ENCODE measurements at places on chromosomes 3 and 15. TPM values are rescaled to one million over a fixed set of nuclear protein-coding genes. Genes with fewer than 3 reads are reported as not detected.

- DNase-seq = no peak
Measured at GRCh38 chr15:77901251-77901881, 176.1 kb downstream of the TBC1D2B start.

DNA sequence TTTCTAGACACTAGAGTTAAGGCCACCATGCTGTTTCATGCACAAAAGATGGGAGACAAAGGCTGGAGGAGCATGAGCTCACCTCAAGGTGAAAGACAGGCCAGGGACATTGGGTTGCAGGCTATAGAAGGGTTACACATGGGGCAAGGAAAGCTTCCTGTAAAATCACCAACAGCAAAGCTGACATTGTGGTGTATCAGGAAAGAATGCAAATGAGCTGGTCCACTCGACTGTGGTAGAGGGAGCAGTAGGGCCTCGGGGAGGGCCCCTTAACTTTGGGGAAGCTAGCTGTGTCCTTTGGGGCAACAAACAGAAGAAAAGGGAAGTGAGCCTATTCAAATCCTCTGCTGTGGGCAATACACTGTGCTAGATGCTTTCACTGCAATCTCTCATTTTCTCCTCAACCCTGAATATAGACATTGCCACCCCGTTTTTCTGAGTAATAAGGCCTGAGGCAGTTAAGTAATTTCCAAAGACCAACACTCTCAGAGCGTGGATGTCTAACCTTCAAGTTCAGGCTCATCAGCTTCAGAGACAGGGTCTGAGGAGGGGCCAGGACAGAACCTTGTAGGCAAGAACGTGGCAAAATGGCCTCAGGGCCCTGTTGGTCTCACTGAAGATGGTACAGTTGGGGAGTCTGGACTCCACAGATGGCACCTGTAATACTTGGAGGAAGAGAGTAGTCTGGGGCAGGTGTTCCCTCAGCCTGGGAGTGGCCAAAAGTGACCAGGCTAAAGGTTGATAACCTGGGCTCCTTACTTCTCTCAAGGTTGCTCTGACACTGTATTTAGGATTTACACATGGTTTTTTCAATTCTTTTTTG, 24.1 kb downstream of the CX3CR1 start:
- no peak for DNase-seq

GRCh38 chr15:99143655-99144610, 39.1 kb downstream of the SYNM start:
- DNase-seq = no peak

DNA sequence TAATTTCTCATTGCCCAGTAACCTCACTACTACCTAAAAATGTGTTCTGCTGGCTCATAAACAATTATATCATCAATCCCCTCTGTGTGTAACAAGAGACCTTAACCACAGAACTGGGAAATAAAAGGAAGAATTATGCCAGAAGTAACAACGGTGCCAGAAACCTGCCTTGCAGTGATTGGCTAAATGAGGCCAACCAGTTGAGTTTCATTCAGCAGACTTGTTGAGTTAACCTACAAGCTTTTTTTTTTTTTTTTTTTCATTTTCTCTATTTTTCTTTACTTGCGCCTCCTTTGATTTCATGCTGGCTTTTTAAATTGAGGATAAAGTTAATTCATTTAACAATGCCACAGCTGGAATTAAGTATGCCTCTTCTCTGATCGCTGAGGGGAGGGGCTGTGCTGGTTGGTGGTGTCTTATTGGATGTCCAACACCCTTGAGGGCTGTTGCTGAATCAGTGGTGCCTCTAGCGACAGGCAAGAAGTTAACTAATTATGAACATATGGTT, 30.0 kb upstream of the GMNC start:
- peak; percentile 34 for DNase-seq

- DNase-seq = no peak
Measured at GRCh38 chr15:25435474-25436243, 3.2 kb downstream of the UBE3A start.

GRCh38 chr15:57720867-57721266, 14.4 kb downstream of the POLR2M start:
- DNase-seq = no peak

SCN11A gene
- total RNA-seq = 0.14 TPM

MKRN2OS gene
- not detected for total RNA-seq

- peak; percentile 68 for DNase-seq
Measured at GRCh38 chr3:12158387-12159226, at the start of gene TIMP4. TIMP4 (minus strand) TSS chr3:12158912; CDS start chr3:12158840, 72 bp downstream.

GRCh38 chr15:57205027-57205855, 171.1 kb upstream of the CGNL1 start:
- DNase-seq = no peak

GRCh38 chr3:108312656-108313055, 16.3 kb downstream of the HHLA2 start:
- DNase-seq = no peak

DNA sequence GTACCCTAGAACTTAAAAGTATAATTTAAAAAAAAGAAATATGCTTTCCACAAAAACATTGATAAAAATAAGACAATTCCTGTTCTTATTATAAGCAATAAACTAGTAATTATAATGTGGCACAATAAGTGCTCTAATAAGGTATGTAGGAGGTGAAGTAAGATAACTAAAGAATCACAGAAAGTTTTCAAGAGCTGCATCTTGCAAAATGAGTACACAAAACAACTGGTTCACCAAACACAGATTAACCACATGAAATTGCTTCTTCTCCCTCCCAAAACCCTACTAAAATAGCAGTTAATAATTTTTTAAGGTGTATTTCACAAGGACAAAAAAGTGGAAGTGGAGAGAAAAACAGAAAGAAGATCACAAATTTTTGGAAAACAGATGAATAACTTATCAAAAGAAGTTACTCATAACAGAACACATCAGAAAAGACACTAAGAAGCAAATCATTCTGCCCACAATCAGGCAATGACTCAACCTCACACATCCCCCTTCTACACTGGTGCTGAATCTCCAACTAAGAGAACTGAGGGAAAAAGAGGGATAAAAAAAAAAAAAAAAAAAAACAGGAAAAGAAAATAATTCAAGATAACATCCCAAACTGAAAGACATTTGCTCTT, 64.2 kb downstream of the TBC1D5 start:
- no peak for DNase-seq

- no peak for DNase-seq
Measured at GRCh38 chr3:161150001-161150525, 44.9 kb upstream of the B3GALNT1 start.

- DNase-seq = peak; percentile 44
Measured at GRCh38 chr15:73108676-73109075, 56.4 kb downstream of the NEO1 start.

GRCh38 chr15:99511866-99512661, 53.7 kb upstream of the MEF2A start:
- no peak for DNase-seq

SI gene
- total RNA-seq = not detected

LMCD1 gene
- 23.5 TPM for total RNA-seq

DNA sequence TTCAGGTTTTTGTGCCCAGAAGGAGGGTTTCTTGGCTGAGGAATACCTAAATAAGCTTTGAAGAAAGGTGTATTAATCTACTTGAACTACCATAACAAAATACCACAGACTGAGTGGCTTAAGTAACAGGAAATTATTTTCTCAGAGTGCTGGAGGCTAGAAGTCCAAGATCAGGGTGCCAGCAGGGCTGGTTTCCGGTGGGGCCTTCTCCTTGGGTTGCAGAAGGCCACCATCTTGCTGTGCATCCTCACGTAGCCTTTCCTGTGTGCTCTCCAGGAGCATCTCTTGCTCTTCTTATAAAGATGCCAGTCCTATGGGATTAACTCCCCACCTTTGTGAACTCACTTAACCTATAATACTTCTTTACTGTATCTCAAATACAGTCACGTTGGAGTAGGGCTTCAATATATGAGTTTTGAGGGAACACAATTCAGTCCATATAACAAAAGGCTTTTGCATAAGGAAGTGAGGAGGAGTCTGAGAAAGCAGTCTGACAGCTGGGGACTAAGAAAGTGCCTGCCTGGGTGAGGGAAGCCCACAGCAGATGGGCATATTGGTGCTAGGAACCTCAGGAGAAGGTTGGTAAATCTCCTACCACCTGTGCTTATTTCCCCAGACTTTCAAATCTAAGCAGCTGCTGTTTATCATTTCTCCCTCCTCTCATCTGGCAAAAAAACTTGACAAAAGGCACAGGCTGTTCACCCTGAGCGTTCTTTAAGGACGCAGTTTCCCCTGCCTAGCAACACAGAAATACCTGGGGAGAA, 89.6 kb upstream of the CBLB start:
- no peak for DNase-seq

GRCh38 chr3:181457756-181458155, 254.0 kb upstream of the SOX2 start:
- DNase-seq = no peak

DNA sequence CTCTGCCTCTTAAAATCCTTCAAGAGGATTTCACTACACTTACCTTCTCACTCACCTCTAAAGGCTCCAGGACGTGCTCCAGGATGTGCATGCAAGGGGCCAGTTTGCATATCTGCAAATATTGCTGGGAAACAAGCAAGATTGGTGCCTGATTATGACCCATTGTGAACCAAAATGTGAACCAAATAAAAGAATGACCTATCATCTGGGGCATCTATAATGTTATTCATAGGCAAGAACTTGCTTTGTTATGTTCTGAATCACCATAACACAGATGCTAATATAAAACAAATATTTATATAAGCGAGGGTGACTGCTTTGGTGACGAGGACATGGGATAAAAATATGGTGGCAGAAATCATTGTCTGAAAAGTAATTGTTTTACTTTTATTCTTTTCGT, 5.5 kb downstream of the IL12A start:
- DNase-seq = no peak

- no peak for DNase-seq
Measured at GRCh38 chr3:17581421-17582080, 160.9 kb downstream of the TBC1D5 start.

CD86 gene
- total RNA-seq = 0.97 TPM

DNA sequence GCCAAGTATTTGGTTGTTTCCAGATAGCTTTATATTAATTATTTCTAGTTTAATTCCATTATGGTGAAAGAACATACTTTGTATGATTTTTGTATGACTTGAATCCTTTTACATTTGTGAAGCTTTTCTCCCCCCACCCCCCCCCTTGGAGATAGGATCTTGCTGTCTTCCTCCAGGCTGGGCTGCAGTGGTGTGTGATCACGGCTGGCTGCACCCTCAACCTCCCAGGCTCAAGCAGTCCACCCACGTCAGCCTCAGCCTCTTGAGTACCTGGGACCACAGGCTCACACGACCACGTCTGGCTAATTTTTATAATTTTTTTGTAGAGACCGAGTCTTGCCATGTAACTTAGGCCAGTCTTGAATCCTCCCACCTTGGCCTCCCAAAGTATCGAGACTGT, 29.5 kb downstream of the ARL8B start:
- no peak for DNase-seq

- no peak for DNase-seq
Measured at GRCh38 chr3:127978636-127979035, 63.6 kb downstream of the KBTBD12 start.

GRCh38 chr3:151864423-151865101, 8.9 kb upstream of the SUCNR1 start:
- DNase-seq = no peak

GRCh38 chr3:66998904-66999235, 763 bp downstream of the KBTBD8 start:
- no peak for DNase-seq

GRCh38 chr3:115666920-115667737, 43.8 kb downstream of the GAP43 start:
- DNase-seq = no peak

GRCh38 chr3:124032311-124032880, 40.5 kb upstream of the ROPN1 start:
- DNase-seq = peak; percentile 54

MINDY2 gene
- total RNA-seq = 40.3 TPM

TRIM42 gene
- total RNA-seq = not detected

GRCh38 chr15:70185251-70185711, 87.6 kb upstream of the TLE3 start:
- DNase-seq = no peak

- DNase-seq = no peak
Measured at GRCh38 chr3:25471081-25471768, 43.2 kb downstream of the RARB start.

- DNase-seq = no peak
Measured at GRCh38 chr15:57221134-57221533, 155.2 kb upstream of the CGNL1 start.

MUC20 gene
- total RNA-seq = not detected

DNA sequence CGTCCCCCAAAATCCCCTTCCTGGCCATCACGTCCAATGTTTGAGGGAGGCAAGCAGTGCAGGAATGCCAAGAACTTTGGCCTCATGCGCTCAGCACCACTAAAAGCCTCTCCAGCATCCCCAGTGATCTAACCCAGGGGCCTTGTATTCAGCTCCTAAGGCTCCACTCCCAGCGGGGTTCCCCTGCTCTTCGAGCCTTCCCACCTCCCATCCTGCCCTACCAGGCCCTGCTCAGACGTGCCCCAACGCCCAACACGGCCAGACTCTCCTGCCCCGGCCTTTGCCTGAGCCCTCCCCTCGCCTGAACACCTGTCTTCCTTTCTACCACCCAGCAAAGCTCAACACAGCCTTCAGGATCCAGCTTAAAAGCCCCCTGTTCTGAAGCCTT, 30.5 kb downstream of the PLXND1 start:
- DNase-seq = peak; percentile 53

GRCh38 chr3:67094774-67095173, 96.7 kb downstream of the KBTBD8 start:
- DNase-seq = no peak

DNA sequence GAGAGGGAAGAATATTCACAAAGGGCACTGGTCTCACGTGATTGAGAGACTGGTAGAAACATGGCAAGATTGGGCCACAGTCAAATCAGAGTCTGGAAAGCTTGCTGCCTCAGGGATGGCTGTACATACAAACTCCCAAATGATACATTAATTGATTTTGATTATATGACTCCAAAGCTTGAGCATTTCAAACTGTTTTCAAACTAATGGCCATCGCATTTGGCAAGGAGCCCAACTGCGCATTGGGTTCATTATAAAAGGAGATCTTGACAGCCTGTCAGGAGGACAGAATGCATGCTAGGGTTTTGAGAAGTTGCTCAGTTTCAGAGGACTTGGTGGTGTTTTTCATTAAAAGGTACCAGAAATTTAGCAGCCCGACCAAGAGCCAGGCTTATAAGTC, 117.7 kb downstream of the PTPRG start:
- no peak for DNase-seq

DNA sequence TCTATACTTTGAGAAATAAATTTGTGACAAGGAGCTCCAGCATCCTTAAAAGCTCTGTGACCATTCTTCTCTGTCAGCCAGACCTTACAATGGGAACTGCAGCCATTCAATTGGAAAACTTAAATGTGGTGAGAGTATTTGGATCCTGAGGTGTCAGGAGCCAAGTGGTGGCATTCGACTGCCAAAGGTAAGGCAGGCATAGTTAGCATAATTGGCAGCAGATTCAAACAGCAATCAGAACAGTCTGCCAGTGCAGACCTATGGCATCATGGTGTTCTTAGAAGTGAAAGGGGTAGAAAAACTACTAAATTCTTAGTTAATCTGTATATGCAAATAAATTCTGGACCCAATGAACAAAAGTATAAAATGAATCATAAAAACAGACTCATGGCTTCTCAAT, 18.2 kb upstream of the FNDC3B start:
- no peak for DNase-seq
